ENCODE measurements at places on chromosomes 16 and 17.

GRCh38 chr16:10878328-10878643, 1.3 kb downstream of the CIITA start:
- DNase-seq: no peak

DNA sequence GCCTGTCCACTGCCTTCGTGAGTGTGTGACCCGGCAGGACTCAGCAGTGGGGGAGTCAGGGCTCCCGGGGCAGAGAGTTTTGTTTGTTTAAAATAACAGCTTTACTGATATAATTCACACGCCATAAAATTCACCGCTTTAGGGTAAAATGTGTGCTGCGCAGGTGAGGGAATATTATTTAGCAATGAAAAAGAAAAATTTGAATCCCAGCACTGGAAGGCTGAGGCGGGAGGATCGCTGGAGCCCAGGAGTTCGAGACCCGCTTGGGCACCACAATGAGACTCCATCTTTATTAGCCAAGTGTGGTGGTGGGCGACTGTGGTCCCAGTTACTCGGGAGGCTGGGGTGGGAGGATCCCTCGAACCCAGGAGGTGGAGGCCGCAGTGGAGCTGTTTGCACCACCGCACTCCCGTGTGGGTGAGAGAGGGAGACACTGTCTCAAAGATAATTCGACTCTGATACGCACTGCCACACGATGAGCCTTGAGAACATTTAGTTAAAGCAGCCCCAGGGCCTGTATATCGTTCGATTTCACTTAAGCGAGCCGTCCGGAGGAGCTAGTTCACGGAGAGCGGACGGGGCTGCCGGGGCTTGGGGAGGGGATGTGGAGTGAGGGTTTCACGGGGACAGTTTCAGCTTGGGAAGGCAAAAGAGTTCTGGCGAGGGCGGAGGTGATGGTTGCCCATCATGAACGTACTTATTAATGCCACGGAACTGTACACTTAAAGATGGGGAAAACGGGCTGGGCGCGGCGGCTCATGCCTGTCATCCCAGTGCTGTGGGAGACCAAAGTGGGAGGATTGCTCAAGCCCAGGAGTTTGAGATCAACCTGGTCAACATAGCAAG, 10.2 kb downstream of the TELO2 start:
- DNase-seq: no peak

- no peak for DNase-seq
Observed at GRCh38 chr16:85639529-85640253, 26.6 kb downstream of the GSE1 start.

GRCh38 chr16:88208112-88208511, 174.6 kb upstream of the ZNF469 start:
- DNase-seq: no peak

- peak; percentile 89 for DNase-seq
Observed at GRCh38 chr17:56913867-56914580, at the start of gene TRIM25. Gene TRIM25, minus strand, starts transcription at chr17:56914049. Its CDS starts 61 bp downstream, at chr17:56913988.

Measured in MV-4-11 (cell line).